ENCODE measurements at places on chromosomes 3 and 15. TPM values are rescaled to one million over a fixed set of nuclear protein-coding genes. Genes with fewer than 3 reads are reported as not detected.

DNA sequence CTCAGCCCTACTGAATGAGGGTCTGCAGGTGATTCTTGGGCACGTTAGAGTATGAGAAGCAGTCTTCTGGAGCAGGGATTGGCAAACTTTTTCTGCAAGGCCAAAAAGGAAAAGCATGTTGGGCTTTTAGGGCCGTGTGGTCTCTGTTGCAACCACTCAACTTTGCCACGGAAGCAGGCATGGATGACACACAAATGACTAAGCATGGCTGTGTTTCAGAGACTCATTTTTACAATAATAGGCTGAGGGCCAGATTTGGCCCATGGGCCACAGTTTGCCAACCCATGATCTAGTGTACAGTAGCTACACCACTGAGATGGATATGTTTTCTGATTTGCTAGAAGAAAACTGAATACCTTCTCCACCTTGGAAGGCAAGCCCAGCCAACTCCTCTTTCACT lies 66.1 kb upstream of the PRICKLE2 start:
- peak overlapping the region; percentile 58 for H3K27ac ChIP-seq
- no peak for DNase-seq
- no peak overlapping the region for H3K4me3 ChIP-seq

- H3K4me3 ChIP-seq = no peak overlapping the region
- H3K27me3 ChIP-seq = no peaks in the 10 kb centered on the region
- H3K36me3 ChIP-seq = peaks cover 43% of the 10 kb centered on the region
- H3K27ac ChIP-seq = no peak overlapping the region
- no peaks in the 10 kb centered on the region for H3K4me1 ChIP-seq
Observed at GRCh38 chr3:4763604-4764247, 215.5 kb upstream of the BHLHE40 start.

DNA sequence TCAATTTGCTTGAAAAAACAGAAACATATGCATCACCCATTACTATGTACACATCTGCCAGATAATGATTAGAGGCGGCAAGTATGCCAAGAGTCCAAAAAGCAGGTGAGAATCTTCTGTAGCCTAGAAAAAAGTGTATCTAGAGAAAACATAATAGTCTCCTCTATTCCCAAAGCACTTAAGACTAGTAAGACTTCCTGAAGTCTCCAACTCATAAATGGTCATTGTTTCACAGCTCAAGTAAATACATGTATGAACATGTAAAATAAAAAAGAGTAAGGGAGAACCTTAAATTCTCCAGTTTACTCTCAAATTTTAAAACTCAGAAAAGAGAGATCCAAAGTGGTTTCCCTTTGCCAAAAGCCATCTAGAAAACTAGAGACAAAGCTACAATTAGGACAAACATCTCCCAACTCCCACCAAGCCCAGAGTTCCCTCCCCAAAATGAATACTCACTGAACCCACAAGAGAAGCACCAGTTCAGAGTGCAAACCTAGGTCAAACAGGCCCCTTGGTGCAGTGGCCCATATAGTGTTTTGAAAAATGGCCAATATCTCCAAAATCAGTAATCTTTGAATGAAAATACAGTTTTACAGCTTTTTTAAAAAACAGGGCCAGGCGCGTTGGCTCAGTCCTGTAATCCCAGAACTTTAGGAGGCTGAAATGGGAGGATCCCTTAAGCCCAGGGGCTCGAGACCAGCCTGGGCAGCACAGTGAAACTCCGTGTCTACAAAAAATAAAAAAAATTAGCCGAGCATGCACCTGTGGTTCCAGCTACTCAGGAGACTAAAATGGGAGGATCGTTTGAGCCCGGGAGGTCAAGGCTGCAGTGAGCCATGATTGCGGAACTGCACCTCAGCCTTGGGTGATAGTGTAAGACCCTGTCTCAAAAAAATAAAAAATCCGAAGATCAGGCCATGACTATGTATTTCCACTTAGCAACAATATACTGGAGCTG lies 11.0 kb upstream of the MAP4 start:
- H3K4me1 ChIP-seq = peaks cover 50% of the 10 kb centered on the region
- no peaks in the 10 kb centered on the region for H3K27me3 ChIP-seq
- H3K4me3 ChIP-seq = no peak overlapping the region
- no peaks in the 10 kb centered on the region for H3K36me3 ChIP-seq

- H3K36me3 ChIP-seq = no peaks in the 10 kb centered on the region
- peak overlapping the region; percentile 70 for H3K27ac ChIP-seq
- peaks cover 9% of the 10 kb centered on the region for H3K4me1 ChIP-seq
- peaks cover 30% of the 10 kb centered on the region for H3K27me3 ChIP-seq
- no peak for DNase-seq
Observed at GRCh38 chr3:71930056-71930991, 145.4 kb upstream of the PROK2 start.

The LTF gene
- total RNA-seq = not detected

All from chondrocyte (in vitro differentiated cells).